Choroid plexus epithelial cell (primary cell): ENCODE measurements at places on chromosomes 5 and 9.

- no peak for DNase-seq
Measured at GRCh38 chr9:135245482-135246247, 158.2 kb downstream of the OLFM1 start.

GRCh38 chr5:143308731-143309130, 94.8 kb downstream of the NR3C1 start:
- DNase-seq, result peak; percentile 62

GRCh38 chr9:123946101-123946821, 16.3 kb upstream of the DENND1A start:
- DNase-seq, result no peak

- peak; percentile 96 for DNase-seq
Measured at GRCh38 chr5:96714951-96715451, 52.8 kb downstream of the CAST start.

DNA sequence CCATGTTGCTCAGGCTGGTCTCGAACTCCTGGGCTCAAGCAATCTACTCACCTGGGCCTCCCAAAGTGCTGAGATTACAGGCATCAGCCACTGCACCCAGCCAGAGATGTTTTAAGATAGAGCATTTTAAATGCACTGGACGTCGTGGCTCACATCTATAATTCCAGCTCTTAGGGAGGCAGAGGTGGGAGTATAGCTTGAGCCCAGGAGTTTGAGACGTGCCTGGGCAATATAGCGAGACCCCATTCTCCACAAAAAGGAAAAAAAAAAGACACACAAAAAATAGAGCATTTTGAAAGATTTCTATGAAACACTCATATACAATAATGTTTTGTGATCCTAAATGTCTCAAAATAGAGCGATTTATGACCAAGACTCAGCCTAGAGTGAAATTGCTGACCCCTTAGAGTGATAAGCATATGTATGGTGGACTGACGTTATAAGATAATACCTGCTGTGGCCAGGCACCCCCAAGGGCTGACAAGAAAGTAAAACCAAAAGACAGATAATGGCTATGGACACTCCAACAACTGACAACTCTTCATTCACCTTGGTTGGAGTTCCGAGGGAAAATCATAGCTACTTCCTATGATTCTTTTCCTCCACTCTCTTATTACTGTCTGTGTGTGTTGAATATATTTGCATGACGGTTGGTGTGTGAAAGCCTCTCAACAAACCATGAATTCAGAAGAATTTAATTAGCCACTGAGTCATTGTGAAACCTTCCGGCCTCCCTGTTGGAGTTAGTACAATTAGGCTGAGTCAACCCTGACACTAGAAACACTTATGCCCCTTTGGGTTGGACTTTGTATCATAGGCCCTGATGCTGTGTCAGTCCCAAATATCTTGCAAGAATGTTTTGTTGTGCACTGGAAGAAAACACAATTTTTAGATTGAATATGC, 526.5 kb upstream of the NUDT12 start:
- peak; percentile 5 for DNase-seq

- no peak for DNase-seq
Measured at GRCh38 chr5:59098743-59099142, 515.9 kb downstream of the RAB3C start.

DNA sequence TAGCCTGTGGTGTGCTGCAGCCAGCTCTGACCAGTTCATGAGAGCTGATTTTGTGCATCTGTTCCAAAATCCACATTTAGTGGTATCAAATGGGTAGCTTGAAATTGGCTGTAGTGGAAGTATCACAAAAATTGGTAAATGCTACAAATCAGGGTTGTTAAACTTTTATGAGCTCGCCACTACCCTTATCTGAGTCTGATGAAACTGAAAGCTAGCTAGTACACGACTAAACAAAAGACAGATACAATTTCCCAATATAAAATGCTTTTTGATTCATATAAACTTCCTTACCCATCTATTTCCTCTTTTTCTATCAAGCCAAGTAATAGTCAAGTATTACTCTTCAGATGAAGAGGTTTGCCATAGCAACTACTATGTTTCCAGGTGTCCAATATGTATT, 392.0 kb downstream of the TMEM161B start:
- no peak for DNase-seq

GRCh38 chr5:80761966-80762365, 107.2 kb upstream of the DHFR start:
- DNase-seq, result no peak

DNA sequence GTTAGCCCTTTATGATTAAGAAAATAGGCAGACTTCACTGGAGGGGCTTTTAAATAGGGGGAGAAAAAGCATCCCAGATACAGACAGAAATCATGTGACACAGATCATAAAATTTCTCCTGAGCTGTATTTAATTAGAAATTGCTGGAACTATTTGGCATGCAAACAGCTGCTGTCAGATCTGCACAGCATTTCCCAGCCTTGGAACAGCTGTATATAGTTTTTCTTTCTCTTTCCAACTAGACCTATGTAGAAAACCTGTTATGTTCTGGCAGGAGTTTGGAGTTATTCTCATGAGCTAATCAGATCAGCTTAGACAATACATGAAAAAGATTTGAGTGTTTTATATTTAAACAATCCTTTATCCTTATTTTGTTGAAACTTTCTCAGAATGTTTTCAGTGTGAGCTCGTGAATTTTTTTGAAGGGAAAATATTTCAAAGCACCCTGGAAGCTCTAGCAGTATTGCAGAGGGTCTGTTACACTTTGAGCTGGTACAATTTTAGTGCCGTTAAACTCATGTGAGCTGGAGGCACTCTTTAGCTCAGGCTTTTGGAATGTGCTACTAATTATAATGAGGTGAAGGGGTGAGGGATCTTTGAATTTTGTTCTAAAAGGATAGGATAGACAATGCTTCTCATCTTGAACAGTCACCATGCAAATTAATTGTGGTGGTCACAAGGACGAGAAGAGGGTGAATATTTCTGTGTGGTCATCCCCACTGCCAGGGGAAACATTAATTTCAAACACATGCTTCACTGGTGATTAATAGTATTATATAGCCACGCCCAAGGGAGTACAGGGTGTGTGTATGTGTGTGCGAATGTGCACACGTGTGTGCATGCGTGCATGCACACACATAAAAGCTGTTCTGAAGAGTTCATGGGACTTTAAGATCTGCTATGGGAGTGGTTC, 239.4 kb upstream of the FBXL7 start:
- DNase-seq, result peak; percentile 46

DNA sequence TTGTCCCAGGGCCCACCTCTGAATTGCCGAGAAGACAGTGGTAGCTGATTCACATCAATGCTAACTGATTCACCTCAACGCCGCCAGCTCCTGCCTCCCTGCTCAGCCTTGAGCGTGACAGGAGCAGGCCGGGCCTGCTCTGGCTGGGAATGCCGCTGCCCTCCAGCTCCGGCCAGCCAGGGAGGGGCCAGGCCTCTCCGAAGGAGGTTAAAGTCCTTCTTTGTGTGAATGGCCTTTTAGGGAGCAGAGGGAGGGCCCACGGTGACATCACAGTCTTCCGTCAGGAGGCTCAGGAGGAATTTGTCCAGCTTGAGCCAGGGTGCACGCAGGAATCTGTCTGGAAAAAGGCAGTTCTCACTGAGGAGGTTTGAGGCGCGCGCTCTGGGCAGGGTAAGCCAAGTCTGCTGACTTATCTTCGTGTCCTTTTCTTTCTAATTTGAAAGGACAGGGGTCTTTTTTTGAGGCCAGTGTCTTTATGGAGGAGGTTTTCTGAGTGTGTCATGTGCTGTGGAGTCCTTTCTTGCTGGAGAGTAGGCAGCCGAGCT, 82.7 kb downstream of the C9orf152 start:
- DNase-seq, result peak; percentile 95

DNA sequence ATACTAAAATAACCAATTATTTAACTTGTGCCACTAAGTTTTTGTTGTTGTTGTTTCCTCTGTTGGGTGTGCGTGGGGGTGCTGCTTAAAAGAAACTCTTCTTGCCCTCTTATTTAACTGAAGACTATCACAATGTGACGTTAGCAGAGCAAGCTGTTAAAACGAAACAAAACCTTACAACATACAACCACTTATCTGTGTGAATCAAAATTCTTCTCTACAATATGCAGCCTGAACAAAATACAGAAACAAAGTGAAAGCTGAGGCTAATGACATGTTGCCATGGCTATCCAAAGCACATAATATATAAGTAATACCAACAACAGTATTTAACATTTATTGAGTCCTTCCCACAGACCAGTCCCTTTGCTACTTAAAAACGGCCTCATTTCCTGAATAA, 291.0 kb downstream of the FBXL17 start:
- peak; percentile 26 for DNase-seq

GRCh38 chr5:103207011-103207410, 51.6 kb upstream of the MACIR start:
- DNase-seq, result no peak

- peak; percentile 55 for DNase-seq
Measured at GRCh38 chr9:86925686-86926085, 21.6 kb downstream of the GAS1 start.

DNA sequence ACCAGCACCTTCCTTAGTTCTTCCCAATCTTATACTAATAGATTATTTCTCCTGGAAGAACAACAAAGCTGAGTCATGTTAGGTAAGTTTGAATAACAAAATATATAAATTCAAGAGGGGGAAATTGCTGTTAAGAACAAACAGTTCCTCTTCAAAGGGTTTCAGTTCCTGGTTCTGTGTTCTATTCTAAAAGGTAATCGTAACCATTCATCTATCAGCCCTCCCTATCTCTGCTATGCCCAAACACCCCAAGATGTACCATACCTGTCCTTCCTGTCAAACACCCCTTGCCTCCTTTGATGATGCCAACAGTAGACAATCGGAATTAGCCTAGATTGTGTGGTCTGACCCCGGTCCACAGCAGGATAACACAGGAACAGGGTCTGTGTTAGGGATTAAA, 4.2 kb upstream of the RNF180 start:
- DNase-seq, result no peak

- no peak for DNase-seq
Measured at GRCh38 chr5:176653401-176654385, 6.4 kb downstream of the TSPAN17 start.

DNA sequence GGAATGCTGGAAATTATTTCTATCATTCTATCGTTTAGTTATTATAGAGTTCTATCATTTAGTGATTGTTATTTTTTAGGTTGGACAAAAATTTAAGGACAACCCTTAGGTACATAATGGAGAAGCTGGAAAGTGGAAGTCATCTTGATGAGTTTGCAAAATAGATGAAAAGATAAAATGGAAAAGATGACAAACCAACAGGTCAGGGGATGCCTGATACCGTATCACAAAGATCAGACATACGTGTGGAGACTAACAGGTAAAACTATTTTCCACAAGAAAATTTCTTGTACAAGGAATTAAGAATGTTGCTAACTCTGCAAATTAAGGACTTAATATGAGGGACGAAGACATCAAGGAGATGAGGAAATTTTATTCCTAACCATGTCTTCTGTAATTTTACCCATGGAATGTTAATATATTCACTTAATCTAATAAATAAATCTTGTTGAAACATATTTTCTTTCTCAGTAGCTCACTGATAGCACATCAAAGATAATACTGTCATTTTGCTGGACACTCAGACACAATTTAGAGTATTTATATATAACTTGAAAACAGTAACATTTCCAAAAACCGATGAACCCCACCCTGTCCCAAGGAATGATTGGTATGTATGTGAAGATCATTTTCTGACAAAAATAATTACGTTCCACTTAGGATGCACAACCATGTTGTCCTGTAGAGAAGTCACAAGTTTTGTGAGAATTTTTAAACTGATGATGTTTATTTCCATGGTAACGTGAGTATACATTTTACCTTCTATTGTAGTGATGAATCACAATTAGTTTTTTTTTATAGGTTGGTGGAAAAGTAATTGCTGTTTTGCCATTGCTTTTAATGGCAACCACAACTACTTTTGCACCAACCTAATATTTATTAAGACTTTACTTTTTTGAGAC, 2.6 kb downstream of the LURAP1L start:
- DNase-seq, result peak; percentile 31

GRCh38 chr9:124869466-124869985, 7.6 kb downstream of the ARPC5L start:
- no peak for DNase-seq

DNA sequence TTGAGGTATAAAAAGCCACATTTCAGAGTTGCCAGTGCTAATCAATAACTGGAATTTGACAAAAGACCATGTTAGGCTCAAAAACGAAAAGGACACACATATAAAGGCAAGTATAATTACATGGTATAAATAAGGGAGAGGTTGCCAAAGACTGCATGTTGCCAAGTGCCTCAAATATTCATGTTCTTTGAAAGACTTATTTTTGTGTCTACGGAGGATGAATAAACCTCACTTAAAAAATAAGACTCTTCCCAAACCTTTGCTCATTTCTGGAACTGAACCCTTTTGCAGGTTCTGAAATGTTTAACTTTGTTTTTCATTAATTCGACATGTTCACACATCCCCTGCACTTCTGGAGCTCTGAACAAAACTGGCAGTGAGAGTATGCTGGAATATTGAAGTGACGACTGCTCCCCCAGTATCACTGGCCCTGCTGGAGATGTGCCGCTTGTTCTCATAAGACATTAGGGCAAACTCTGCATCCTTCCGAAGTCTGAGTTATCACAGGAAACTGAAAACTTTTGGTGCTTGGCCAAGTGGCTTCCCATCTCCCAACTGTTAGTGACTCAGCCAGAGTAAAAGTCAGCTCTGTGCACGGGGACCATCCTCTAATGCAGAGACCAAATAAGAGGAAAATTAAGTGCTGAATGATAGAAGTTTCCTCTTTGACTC, 336.8 kb downstream of the GLIS3 start:
- peak; percentile 84 for DNase-seq

GRCh38 chr9:89680547-89681467, 76.0 kb downstream of the GADD45G start:
- no peak for DNase-seq

GRCh38 chr9:97970165-97970564, 13.0 kb upstream of the ANP32B start:
- no peak for DNase-seq

- peak; percentile 12 for DNase-seq
Measured at GRCh38 chr5:24644761-24645160, at the start of gene CDH10. CDH10 (minus strand) TSS chr5:24644978; CDS start chr5:24593490, 51,488 bp downstream.

DNA sequence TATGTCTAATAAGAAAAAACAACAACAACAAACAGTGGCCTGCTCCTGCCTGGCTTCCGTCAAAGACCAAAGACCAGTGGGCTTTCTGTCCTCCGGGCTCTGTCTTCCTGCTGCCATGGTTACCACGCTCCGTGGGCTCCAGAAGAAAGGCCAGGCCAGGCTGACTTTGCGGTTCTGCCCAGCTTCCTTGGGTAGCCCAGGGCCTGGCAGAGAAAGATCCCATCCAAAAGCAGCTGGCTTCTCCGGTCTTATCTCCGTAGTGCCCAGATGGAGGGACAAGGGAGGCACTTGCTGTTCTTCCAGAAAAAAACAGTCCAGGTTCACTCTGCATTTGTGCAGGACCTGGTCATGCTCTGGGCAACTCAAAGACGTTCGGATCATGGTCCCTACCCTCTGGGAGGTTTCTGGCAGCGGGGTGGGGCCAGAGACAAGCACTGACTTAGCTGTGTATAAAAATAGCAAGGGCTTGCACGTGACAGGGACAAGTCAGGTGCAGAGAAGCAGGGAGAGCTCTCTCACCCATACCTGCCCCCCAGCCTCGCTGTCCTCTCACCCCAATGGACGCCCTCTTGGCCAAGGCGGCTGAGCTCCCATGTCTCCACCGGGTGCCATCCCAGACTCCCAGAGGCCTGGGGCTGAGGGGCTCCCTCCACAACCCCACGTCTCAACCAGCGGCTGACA, 212.2 kb downstream of the C9orf50 start:
- no peak for DNase-seq
